Adipose tissue (tissue), 3 donors: ENCODE measurements at places on chromosomes 1 and 21. TPM values are rescaled to one million over a fixed set of nuclear protein-coding genes. Genes with fewer than 3 reads are reported as not detected.

Gene DIRAS3
- polyA plus RNA-seq, result 1.7 TPM

Gene SLFNL1
- polyA plus RNA-seq, result 0.34 TPM

Gene BNIPL
- 0.16 TPM for polyA plus RNA-seq

Gene ALPL
- 51.4 TPM for polyA plus RNA-seq

Gene RNU1-2
- polyA plus RNA-seq, result not detected

Gene TTC24
- polyA plus RNA-seq, result 0.10 TPM

Gene KHDRBS1
- 62.4 TPM for polyA plus RNA-seq

Gene CD48
- 3.3 TPM for polyA plus RNA-seq
